Adrenal gland (tissue), 19 donors: ENCODE measurements at places on chromosomes 7 and 10. TPM values are rescaled to one million over a fixed set of nuclear protein-coding genes. Genes with fewer than 3 reads are reported as not detected.
A peak's percentile ranks its signal among the peaks of the same experiment; 100 is the strongest.

DNA sequence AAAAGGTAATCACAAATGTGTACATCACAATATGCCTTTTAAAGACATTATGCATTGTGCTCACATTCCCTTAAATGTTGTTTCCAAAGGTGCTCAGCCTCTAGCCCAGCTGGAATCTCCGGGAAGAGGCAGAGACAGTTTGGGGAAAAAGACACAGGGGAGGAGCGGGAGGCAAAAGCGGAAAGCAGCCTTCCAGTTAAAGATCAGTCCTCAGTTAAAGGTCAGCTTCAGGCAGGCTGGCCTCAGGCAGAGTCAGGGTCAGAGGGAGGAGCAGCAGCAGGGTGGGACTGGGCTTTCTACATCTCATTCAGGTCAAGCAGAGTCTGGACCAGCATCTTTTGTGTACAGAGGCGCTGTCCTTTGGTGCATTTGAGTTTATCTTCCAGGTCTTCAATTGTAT is 18.6 kb downstream of the ST7 start:
- no peaks in the 10 kb centered on the region for H3K36me3 ChIP-seq
- H3K4me1 ChIP-seq: peaks cover 4% of the 10 kb centered on the region
- DNase-seq: no peak

The FFAR4 gene
- 0.71 TPM for total RNA-seq

DNA sequence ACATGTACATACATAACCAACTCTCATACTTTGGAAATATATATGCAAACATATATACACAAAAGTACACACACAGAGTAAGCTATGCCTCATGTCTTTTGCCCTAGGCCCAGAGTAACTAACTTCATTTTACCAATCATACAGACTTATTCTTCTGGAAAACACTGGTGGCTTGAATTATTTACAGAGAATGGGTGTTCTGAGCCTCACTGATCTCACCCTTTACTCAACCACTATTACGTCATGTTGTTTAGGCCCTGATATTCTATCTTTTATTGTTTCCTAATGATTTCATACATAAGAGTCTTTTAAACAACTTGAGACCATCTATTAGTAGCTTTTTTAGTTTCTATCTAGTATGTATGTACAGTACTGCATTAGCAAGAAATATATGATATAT is 43.0 kb downstream of the ANK3 start:
- H3K36me3 ChIP-seq: no peaks in the 10 kb centered on the region
- no peak overlapping the region for H3K27ac ChIP-seq
- H3K4me3 ChIP-seq: no peak overlapping the region
- DNase-seq: no peak

GRCh38 chr10:48502791-48503190 is 102.1 kb downstream of the ARHGAP22 start:
- DNase-seq: no peak
- H3K27me3 ChIP-seq: no peaks in the 10 kb centered on the region
- no peaks in the 10 kb centered on the region for H3K36me3 ChIP-seq
- H3K4me1 ChIP-seq: no peaks in the 10 kb centered on the region

- H3K4me3 ChIP-seq: no peak overlapping the region
- no peaks in the 10 kb centered on the region for H3K27me3 ChIP-seq
- H3K27ac ChIP-seq: no peak overlapping the region
Observed at GRCh38 chr7:100215895-100216294, 3.9 kb upstream of the PVRIG start.

DNA sequence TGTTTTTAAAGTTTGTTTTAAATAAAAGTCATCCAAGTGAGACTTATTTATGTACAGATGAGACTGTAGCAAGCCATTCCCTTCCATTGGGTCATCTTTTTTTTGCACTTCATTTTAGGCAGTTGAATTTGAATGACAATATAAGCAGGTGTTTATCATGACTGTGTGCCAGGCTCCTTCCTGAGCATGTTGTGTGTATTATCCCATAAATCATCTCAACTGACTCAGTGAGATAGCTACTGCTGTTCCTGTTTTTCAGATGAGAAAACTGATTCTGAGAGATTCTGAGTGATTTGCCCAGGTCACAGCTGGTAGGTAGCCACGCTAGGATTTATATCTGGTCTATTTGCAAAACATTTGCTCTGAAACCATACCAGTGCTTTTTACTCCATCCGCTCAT is 11.7 kb downstream of the TMEM254 start:
- H3K4me1 ChIP-seq: no peaks in the 10 kb centered on the region
- no peak overlapping the region for H3K27ac ChIP-seq
- no peaks in the 10 kb centered on the region for H3K27me3 ChIP-seq
- H3K36me3 ChIP-seq: no peaks in the 10 kb centered on the region
- no peak for DNase-seq

The MOGAT3 gene
- not detected for total RNA-seq

GRCh38 chr7:110604885-110605284 is 486.0 kb upstream of the LRRN3 start:
- H3K4me1 ChIP-seq: no peaks in the 10 kb centered on the region
- H3K36me3 ChIP-seq: no peaks in the 10 kb centered on the region
- H3K27ac ChIP-seq: no peak overlapping the region
- no peak for DNase-seq
- no peaks in the 10 kb centered on the region for H3K27me3 ChIP-seq
- H3K4me3 ChIP-seq: no peak overlapping the region

The NANOS1 gene
- 11.3 TPM for total RNA-seq

The SPDYE16 gene
- total RNA-seq: 0.71 TPM

DNA sequence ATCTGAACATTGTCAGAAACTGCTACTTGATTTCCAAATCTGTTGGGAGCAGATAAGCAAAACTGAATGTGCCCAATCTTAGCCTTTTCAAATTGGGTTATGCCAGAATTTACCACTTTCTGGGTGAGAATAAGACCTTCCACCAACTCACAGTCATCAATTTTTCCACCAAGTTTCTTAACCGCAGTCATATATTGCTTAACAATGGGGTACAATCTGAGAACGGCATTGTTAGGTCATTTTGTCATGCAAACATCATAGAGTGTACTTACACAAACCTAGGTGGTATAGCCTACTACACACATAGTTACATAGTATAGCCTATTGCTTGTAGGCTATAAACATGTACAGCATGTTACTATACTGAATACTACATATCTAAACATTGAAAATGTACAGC is 16.0 kb downstream of the MRPS33 start:
- no peak overlapping the region for H3K4me3 ChIP-seq
- no peaks in the 10 kb centered on the region for H3K27me3 ChIP-seq
- DNase-seq: no peak
- no peak overlapping the region for H3K27ac ChIP-seq
- no peaks in the 10 kb centered on the region for H3K36me3 ChIP-seq

GRCh38 chr10:13276749-13277365 is 23.0 kb downstream of the PHYH start:
- H3K27ac ChIP-seq: no peak overlapping the region
- no peaks in the 10 kb centered on the region for H3K4me1 ChIP-seq
- H3K36me3 ChIP-seq: peaks cover 12% of the 10 kb centered on the region
- H3K4me3 ChIP-seq: no peak overlapping the region

GRCh38 chr10:17848646-17849045 is 39.5 kb downstream of the MRC1 start:
- no peaks in the 10 kb centered on the region for H3K36me3 ChIP-seq
- no peaks in the 10 kb centered on the region for H3K27me3 ChIP-seq
- no peak overlapping the region for H3K27ac ChIP-seq
- H3K4me1 ChIP-seq: peaks cover 16% of the 10 kb centered on the region

DNA sequence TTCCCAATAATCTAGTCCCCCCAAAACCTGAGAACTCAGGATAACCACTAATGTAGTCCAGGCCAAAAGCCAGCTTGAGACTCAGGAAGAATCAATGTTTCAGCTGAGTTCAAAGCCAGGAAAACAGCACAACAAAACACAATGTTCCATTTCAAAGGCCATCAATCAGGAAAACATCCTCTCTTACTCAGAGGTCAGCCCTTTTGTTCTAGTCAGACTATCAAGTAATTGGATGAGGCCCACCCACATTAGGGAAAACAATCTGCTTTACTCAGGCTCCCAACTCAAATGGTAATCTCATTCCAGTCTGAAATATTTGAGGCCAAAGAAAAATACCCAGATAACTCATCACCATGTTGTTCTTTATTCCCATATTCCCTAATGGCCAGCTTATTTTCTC is 152.2 kb downstream of the SDHAF3 start:
- no peak for DNase-seq
- H3K27me3 ChIP-seq: no peaks in the 10 kb centered on the region
- no peaks in the 10 kb centered on the region for H3K36me3 ChIP-seq
- H3K27ac ChIP-seq: no peak overlapping the region
- no peaks in the 10 kb centered on the region for H3K4me1 ChIP-seq
- H3K4me3 ChIP-seq: no peak overlapping the region

DNA sequence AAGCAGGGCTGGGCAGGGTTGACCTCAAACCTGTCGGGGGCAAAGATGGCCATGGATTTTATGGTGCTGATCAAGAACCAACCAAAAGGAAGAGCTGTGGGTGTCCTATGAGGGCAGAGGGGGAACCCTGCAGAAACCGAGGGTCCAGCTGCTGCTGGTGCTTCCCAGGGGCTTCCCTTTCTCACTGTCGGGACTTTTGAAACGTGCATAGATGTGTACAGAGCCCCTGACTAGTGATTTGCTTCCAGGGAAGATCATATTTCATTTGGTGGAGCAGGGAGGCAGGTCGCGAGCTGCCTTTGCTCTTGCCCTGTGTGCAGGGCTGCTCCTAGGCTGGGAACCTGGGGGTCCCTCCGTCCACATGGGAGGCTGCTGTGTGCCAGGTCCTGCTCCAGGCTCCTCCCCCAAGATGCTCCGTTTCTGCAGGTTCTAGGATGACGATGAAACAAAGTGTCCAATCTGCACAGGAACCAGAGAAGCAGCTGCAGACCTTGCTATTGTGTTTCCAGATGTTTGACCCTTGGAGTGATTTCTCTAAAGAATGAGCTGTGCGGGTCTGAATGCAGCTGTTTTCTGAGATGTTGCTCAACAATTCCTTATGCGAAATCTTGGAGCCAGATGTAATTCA is 9.4 kb upstream of the INPP5A start:
- peak; percentile 15 for DNase-seq
- H3K27ac ChIP-seq: no peak overlapping the region
- no peak overlapping the region for H3K4me3 ChIP-seq
- H3K4me1 ChIP-seq: no peaks in the 10 kb centered on the region
- no peaks in the 10 kb centered on the region for H3K36me3 ChIP-seq

The KCNH2 gene
- 10.7 TPM for total RNA-seq

- H3K4me3 ChIP-seq: no peak overlapping the region
- DNase-seq: peak; percentile 4
- no peak overlapping the region for H3K27ac ChIP-seq
- H3K4me1 ChIP-seq: peaks cover 15% of the 10 kb centered on the region
- H3K27me3 ChIP-seq: peaks cover 5% of the 10 kb centered on the region
- no peaks in the 10 kb centered on the region for H3K36me3 ChIP-seq
Observed at GRCh38 chr7:44292876-44293560, 32.4 kb downstream of the CAMK2B start.

- H3K4me1 ChIP-seq: no peaks in the 10 kb centered on the region
- no peak overlapping the region for H3K27ac ChIP-seq
- DNase-seq: peak; percentile 35
- no peak overlapping the region for H3K4me3 ChIP-seq
Observed at GRCh38 chr10:2958659-2959058, 108.7 kb upstream of the PFKP start.

- no peak for DNase-seq
- peaks cover 6% of the 10 kb centered on the region for H3K4me1 ChIP-seq
- H3K27ac ChIP-seq: no peak overlapping the region
- no peaks in the 10 kb centered on the region for H3K27me3 ChIP-seq
Observed at GRCh38 chr7:111511845-111512244, 50.4 kb downstream of the IMMP2L start.

- DNase-seq: no peak
- H3K36me3 ChIP-seq: no peaks in the 10 kb centered on the region
- H3K27me3 ChIP-seq: no peaks in the 10 kb centered on the region
- no peak overlapping the region for H3K4me3 ChIP-seq
- H3K4me1 ChIP-seq: peaks cover 54% of the 10 kb centered on the region
Observed at GRCh38 chr7:5692845-5693278, 88.6 kb downstream of the RNF216 start.
